ENCODE measurements at places on chromosomes 12 and 14.

DNA sequence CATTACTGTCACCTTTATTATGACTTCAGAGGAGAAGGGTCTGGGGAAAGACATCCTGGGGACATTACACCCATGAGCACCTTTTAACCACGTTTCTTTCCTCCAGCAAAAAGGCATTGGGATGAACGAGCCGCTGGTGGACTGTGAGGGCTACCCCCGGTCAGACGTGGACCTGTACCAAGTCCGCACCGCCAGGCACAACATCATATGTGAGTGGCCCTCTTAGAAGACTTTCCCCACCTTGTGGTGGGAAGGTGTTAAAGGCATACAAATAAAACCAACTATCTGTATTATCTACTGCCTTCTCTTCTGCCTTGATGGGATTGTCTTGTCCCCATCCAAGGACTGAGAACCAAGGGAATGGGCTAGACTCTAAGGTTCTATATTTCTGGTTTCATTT, 6.0 kb downstream of the PSMD9 start:
- DNase-seq: no peak

GRCh38 chr14:104372390-104373054, 207.0 kb upstream of the C14orf180 start:
- DNase-seq: no peak

DNA sequence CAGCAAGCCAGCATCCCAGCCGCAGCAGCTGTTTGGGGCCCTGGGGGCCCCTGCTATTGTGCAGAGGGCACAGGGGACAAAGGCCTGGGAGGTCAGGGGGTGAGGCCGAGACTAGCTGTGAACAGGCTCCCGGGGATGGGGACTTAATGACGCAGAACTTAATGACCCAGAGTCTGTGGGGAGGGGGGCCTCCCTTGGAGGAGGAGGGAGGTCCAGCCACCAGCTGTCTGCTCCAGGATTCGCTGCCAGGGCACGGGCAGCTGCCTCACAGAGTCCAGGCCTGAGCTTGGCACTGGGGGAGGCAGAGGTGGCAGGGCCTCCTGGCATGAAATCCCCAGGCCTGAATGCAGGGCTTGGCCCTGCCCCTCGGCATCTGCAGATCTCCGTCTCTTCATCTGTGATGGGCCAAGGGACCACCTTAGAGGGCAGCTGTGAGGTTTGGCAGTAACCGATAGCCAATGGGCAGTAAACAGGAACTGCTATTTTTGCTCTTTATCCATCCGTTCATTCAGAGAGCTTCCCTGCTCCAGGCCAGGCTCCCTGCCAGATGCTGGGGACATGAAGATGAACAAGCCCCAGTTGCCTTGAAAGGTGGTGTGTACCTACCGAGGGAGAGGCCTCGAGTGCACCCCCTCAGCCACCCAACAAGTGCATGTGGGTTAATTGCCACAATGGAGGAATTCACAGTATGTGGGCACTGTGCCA, 6.7 kb downstream of the FAM222A start:
- no peak for DNase-seq

- DNase-seq: no peak
Measured at GRCh38 chr12:95216711-95217376, 423 bp downstream of the FGD6 start.

GRCh38 chr12:49667325-49668090, 39.7 kb downstream of the FMNL3 start:
- DNase-seq: no peak

DNA sequence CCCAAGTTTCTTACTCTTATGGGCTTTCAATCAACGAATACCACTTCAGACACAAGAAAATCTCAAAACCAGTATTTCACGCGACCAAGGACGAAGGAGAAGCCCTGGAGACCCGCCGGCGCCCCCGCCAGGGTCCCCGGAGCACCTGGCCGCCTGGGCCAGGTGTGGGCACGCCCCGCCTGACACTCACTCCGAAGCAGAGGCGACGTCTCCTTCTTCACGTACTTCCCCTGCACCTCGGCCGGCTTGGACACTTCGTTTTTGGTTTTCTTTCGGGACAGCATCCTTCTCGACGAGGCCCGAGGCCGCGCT, 466 bp downstream of the SAV1 start:
- DNase-seq: no peak

GRCh38 chr12:71191509-71192196, 33.9 kb upstream of the TSPAN8 start:
- no peak for DNase-seq

GRCh38 chr12:15544589-15544988, 222.3 kb downstream of the PTPRO start:
- DNase-seq: no peak

DNA sequence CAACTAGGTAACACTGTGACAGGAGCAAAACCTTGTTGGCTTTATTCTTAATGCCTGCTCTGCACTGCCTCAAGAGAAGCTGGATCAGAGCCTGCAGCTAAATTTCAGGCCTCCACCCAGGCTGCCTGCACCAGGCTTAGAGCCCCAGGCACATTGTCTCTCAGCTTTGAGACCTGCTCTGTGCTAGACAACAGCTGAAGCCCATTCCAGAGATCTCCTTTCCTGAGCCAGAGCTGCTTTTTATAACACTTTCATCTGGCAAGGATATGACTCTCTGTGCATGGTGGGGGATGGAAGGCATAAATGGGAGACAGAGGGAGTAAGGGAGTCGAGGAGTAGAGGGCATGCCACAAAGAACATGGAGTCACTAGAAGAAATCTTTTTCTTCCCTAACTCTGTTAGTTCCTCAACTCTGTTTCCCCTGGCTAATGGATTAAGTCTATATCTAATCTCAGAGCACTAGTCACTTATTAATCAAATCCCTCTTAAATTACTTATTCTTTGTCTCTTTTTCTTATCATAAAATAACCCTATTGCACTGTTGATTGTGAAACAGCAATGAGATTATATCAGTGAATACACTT, 27.1 kb upstream of the LUM start:
- DNase-seq: no peak

DNA sequence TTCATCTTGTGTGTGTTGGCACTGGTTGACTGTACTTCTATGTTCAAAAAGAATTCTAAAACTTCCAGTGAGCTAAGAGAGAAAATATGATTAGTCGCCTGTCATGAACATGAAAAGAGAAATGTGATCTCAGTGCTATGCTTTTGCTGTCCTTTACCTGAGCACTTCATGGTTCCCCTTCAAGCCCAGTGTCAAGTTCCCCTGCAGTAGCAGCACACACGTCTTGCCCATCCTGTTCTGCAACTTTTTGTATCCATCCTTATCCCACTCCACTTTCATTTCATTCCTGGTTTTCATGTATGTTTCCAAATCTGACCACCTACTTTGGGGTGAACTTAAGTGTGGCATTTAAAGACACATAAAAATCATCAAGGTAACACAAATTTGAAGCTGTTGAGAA, 848.0 kb upstream of the USP15 start:
- DNase-seq: no peak

GRCh38 chr12:100860611-100861010, 66.0 kb downstream of the ANO4 start:
- DNase-seq: no peak

DNA sequence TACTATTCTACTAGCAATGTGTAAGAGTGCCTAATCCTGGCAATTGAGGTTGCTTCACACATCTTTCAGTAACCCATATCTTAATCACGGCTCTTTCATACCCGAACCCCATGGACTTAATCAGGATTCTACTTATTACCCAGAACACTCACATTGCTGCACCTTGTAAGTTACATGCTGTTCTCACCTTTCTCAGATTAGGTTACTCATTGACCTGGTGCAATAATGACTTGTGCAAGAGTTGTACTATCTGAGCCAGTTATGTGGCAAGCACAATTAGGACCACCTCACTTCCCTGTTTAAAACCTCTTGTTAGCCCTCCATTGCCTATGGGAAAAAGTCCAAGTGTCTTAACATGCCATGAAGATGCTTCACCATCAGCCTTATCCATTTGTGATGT, 306.7 kb upstream of the E2F7 start:
- DNase-seq: no peak

GRCh38 chr12:84756961-84757360, 155.6 kb downstream of the SLC6A15 start:
- no peak for DNase-seq

- no peak for DNase-seq
Measured at GRCh38 chr12:117047810-117048584, 51.2 kb downstream of the TESC start.

GRCh38 chr12:52975820-52976573, 27.1 kb downstream of the KRT18 start:
- DNase-seq: no peak

DNA sequence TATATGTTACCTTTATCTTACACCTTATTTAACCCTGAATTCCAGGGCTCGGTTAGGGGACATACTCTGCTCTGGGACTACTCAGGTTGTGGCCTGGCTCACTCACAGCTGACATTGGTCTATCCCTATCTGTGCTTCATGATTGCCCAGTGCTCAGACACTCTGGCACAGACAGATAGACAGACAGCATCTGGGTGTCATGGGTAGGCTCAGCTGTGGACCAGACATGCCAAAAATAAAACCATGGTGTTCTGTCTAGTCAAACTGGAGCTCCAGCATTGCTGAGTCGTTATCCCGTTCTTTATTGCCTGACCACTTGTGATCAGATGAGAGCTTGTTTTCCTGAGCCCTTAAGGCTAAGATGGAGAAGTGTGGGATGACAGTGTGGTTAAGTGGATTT, 29.0 kb downstream of the FBXW8 start:
- no peak for DNase-seq

GRCh38 chr12:3532931-3533702, 42.1 kb downstream of the PRMT8 start:
- no peak for DNase-seq

DNA sequence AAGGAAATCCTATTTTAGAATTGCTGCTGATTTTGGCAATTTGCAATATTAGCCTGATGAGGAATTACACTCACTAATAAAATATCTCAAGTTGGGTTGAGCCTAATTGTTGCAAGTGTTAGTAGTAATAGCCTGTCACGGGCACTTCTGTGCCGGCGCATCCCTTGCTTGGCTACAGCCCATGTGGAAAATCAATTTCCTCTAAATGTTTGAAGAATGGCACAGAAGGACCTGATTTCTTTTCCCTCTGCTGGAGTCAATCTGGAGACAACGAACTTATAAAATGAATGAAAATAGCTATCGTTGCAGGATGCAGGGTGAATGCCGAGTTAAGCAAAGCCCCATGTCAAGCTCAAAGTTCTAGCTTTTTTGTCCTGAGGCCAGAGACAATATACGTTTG, 31.2 kb upstream of the MED13L start:
- DNase-seq: no peak

DNA sequence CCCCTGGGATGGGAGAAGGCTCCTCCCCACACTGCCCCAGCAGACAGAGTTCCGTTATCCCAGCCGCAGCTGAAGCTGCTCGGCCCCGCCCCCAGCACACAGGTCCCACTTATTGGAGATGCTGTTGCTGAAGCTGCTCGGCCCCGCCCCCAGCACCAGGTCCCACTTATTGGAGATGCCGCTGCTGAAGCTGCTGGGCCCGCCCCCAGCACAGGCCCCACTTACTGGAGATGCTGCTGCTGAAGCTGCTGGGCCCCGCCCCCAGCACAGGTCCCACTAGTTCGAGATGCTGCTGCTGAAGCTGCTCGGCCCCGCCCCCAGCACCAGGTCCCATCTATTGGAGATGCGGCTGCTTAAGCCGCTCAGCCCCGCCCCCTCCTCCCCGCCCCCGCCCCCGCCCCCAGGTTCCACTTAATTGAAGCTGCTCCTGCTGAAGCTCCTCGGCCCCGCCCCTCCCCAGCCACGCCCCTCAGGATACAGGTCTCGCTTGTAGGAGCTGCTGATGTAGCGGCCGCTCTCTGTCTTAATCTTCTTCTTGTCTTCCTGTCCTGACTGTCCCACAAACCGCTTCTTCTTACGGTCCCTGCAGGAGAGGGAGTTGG, 12.0 kb downstream of the CFAP73 start:
- DNase-seq: peak; percentile 51

DNA sequence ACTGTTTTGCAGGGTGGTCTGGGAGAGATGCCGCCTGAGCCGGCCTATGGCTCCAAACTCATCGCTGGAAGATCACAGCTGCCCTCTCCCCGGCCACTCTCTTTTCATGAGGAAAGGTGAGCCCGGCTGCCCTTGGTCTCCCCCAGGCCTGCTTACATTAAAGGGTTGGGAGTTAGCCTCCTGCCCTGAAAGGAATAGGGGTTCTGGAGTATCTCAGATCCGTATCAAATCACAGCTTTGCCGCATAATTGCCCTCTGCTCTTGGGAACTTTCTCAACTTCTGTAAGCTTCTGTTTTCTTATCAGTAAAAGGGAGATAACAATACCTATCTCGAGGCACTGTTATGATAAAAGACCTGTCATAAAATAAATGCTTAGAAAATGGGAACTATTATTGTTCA, 17.6 kb downstream of the PHLDA1 start:
- no peak for DNase-seq

DNA sequence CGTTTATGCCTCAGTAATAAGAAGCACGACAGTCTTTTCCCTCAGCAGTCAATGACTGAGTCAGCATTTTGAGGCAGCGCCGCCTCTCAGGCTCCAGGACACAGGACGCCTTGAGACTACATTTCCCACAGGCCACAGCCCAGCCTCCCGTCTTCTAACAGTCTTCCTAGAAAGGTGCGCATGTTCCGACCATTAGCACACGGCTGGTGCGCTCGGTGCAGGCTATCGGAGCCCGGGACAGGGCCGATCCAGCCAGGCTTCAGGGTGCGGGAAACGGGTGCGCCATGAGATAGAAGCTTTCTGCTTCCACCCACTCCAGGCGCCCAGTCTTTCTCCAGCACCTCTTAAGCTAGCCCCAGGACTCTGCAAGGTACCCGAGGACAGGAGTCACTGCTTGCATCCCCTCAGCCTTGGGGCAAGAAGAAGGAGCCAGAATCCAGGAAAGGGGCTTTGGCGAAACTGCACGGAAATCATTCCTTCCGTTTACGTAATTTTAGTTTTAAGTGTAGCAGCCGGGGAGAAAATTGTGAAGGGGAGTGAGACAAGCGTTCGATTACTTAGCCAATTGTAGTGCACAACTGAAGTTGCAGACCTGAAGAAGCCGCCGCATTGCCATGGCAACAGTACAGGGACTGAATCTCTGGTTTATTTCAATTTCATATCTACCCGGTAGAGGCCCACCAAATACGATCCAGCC, 54.0 kb downstream of the ZNF641 start:
- peak; percentile 54 for DNase-seq

DNA sequence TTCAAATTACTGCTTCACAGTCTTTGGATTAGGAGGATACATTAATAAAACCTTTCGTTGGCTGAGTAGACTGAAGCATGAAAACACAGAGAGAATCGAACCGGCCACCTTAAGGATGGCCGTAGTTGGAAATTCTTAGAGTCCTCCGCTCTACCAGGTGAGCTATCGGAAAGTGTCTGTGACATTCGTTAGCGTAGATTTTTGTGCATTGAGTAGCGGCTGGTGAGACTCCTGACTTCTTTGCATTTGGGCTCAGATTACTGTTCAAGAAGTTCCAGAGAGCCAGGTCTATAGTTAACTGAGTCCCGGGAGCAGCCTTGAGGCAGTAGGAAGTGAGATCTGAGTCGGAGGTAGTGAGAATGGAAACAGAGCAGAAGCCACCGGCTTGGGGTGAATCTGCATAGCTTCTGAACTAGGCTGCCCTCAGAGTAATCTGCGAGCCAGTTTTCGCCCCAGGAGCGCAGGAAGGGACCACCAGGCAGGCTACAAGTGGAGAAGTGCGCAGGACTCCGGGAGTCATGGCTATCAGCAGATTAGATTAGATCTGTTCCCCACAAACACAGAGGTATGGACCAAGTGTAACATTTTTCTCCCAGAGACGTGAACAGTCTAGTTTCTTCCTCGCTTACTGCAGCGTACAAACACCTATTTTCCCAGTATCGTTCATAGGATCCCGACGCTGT, 11.0 kb downstream of the OR6S1 start:
- DNase-seq: peak; percentile 47
